Activated CD4-positive, alpha-beta T cell treated with anti-CD3 and anti-CD28 coated beads, Interleukin-2, amount 50 U/mL, for 4 hours (primary cell): ENCODE measurements at places on chromosomes 6 and 20.
A peak's percentile ranks its signal among the peaks of the same experiment; 100 is the strongest.

DNA sequence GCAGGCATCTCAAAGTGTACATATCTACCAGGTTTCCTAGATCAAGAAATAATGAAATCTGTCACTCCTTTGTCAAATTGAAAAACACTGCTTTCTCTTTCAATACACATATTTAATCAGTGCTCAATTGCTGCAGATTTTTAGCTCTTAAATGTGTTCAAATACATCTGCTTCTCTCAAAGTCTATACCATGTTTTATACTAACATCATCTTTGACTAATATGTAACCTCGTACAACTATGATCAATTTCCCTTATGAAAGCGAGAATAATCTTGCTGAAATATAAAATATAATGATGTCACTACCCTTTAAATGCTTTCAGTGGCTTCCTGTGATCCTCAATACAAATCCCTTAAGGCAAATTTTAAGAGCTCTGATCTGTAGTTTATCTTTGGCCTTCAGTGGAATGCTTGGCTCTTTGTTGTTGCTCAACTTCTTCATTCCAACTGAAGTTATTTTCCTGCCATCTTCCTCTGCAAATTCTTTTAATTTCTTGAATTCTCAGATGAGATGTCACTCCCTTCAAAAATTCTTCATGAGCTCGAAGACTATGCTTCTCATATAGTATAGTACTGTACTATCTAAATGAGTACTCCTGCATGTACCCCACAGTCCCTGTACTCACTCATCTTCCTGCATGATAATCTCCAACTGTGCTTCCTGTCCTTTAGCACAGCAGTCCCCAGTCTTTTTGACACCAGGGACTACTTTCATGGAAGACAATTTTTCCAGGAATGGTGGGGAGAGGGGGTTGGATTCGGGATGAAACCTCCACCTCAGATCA, 545.1 kb upstream of the GJE1 start:
- DNase-seq: no peak

DNA sequence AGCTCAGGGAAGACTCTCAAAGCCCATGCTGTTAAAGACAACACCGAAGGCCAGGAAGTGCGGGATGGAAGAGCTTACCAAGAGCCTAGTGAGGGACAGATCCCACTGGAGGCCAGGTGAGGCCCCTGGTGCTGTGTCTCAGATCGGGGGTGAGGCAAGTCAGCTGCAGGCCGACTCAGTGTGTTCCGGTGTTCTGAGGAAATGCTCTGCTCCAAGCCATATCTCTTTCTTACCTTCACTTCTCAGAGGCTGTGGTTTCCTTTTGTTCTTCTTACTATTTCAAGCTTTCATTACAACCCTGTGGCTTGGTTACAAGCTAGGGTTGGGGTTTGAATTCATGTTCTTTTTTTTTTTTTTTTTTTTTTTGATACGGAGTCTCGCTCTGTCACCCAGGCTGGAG, 114.3 kb upstream of the ZFP64 start:
- DNase-seq: peak; percentile 19

GRCh38 chr6:155106456-155107115, 111.5 kb downstream of the TIAM2 start:
- DNase-seq: no peak

DNA sequence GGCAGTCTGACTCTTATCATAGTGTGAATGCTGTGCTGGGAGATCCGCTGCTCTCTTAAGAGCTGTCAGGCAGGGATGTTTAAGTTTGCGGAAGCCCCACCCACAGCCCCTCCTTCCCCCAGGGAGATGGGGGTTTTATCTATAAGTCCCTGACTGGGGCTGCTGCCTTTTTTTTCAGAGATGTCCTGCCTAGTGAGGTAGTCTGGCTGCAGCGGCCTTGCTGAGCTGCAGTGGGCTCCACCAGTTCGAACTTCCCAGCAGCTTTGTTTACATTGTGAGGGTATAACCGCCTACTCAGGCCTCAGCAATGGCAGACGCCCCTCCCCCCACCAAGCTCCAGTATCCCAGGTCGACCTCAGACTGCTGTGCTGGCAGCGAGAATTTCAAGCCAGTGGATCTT, 75.7 kb upstream of the UST start:
- DNase-seq: no peak

DNA sequence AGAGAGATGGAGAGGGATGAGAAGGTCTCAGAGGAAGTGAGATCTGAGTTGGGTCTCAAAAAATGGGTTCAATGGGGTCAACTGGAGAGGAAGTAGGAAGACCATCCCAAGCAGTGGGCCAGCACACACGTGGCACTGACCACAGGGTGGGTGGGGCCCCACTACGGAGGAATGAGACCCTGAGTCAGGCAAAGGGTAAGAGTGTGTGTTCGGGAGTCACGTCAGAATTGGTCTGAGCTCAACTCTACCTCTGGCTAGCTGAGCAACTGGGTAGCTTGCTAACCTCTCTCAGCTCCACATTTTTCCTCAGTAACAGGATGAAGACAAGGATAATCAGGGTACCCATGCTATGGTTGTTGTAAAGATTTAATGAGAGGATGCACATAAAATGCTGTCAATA, 79.0 kb downstream of the TRERF1 start:
- DNase-seq: no peak

- DNase-seq: no peak
These were observed 60.1 kb downstream of the DAAM2 start for GRCh38 chr6:39852324-39852723.

DNA sequence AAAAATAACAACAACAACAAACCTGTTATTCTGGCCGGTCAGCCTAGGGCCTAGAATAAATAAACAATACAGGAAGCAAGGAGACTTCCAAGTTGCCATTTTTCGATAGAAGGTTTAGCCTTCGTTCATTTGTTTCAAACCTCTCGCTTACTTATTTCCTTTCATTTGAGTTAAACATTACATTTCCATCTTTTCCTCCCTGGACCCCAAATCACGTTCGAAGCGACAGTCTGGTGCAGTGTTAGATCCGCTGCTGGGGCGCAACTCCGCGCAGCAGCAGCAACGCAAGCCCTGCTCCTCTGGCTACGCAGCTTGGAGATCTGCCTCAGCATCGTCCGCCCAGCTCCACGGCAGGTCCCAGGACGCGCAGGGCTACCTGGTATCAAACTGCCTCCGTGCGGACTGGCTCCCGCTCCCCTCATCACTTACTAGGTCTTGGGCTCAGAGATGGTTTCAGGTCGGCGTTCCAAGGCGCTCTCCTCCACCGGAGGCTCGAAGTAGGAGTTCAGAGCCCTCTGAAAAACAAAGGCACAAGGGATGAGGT, 530 bp downstream of the TDP2 start:
- DNase-seq: peak; percentile 28

- DNase-seq: no peak
These were observed 56.1 kb downstream of the DCBLD1 start for GRCh38 chr6:117538615-117539014.

DNA sequence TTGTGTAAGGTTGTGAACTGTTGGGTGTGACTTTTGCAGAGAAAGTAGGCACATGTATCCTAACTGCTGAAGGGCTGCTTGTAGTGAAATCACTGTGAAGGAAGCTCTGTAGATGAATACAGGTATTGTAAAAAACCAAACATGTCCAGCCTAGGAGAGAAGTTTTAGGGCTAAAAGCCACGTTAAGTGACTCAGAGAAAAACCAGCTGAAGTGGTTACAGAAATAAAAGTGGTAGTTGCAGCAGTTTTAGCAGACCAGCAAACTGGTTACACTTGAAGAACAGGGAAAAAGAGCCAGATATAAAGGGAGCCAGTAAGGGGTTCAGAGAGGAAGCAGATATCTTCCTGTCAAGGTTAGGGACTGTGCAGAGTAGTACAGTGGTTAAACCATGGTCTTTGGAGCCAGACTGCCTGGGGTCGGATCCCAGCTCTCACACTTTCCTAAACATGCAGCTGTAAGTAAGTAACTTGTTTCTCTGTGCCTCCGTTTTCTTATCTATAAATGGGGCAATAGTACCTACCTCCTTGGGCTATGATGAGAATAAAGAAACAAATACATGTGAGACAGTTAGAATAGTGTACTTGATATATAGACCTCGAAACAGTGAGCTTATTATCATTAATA, 33.8 kb upstream of the RNF8 start:
- DNase-seq: no peak

DNA sequence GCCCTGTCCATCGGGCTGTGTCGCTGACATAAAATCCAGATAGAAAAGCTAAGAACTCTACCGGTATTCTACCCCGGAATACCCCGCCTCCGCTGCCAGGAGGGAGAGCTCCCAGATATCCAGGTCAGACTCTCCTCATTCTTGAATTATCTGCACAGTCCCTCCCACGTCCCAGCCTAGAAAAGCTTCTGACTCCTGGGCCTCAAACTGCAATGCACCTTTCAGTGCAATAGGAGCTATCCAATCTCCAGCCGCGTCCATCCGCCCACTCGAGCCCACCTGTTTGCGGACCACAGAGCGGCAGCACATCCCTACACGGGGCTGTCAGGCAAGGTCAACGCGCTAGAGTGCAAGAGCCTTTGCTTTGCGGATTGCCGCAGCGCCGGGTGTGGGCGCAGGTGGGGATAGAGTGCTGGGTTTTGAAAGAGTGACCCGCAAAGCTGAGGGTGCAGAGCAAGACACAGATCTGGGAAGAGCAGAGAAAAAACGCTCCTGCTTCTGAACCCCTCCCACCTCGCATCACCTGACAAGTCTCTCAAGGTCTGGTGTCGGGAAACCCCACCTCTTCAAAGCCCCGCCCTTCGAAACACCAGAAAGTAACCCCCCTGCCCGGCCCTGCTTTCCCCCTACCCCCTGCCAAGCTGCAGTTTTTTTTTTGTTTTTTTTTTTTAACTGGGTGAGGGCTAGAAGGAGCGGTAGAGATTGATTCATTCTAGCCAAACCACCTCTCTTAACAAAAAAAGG, 1.3 kb downstream of the TAPBP start:
- DNase-seq: peak; percentile 83

DNA sequence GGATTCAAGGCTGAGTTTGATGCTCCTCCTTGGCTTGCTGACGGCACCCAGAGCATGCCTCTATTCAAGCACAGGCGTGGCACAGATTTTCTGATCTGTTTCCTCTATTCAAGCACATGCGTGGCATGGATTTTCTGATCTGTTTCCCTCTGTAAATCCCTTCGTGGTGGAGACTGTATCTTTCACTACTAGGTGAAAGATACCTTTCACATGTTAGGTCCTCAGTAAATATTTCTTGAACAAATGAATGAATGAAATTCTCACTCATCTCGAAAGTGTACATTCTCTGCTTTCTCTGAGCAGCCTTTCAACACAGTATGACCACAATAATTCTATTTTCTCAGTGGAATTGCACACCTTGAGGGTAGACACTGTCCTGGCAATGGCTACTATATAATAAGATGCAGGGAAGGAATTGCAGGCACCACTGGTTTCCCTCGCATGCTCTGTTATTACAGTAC, 72.6 kb upstream of the F13A1 start:
- no peak for DNase-seq

- no peak for DNase-seq
These were observed 98.7 kb upstream of the MLN start for GRCh38 chr6:33902457-33902853.

- DNase-seq: no peak
These were observed 249.3 kb downstream of the TBX18 start for GRCh38 chr6:84515067-84515466.

GRCh38 chr6:121161886-121162285, 172.4 kb downstream of the TBC1D32 start:
- DNase-seq: no peak

DNA sequence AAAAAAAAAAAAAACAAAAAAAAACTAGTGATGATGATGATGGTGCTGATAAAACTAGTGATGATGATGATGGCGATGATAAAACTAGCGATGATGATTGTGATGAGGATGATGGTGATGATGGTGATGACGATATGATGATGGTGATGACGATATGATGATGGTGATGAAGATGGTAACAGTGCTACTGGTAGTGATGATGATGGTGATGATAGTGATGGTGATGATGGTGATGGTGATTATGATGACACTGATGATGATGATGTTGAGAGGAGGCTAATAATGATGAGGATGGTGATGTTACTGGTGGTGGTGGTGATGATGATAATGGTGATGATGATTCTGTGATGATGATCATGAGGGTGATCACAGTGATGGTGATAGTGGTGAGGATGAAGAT, 345.5 kb upstream of the CDH4 start:
- no peak for DNase-seq

- no peak for DNase-seq
These were observed 268.3 kb downstream of the TFAP2C start for GRCh38 chr20:56897318-56897957.

- peak; percentile 40 for DNase-seq
These were observed at the start of gene TOX2 for GRCh38 chr20:43914311-43915210. TOX2 (plus strand) TSS chr20:43914852; CDS start chr20:43914892, 40 bp downstream.

GRCh38 chr6:5667737-5668136, 339.0 kb downstream of the NRN1 start:
- DNase-seq: no peak

DNA sequence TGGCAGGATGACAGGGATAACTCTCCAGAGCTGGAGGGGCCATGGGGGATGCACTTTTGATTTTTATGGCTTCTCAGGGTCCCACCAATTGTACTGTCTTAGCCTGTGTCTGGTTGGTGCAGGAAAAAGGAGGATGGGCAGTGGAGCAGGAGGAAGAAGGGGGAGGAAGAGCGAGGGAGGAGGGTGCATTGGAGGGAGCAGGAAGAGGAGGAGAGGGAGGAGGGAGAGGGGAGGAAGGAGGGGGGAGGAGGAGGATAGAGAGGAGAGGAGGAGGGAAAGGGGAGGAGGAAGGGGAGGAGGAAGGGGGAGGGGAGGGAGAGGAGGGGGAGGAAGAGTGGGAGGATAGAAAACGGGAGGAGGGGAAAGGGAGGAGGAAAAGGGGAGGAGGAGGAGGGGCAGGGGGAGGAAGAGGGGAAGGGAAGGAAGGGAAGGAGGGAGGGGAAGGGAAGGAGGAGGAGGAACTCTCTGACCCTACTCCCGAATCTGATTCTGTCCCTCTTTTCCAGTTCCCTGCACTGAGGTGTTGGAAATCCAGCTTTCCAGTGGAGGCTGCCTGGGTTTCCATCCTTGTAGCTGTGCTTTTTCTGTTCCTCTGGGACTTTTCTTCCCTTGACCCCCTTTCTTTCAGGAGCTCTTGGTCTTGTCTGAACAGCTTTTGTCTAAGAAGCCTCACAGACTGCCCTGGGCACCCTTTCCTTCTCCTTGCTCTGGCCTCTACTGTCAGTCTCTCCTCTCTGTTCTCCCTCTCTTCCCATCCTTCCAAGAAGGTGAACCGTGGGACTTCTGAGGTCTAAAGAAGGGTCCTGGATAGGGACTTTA, 149.4 kb downstream of the DHX35 start:
- no peak for DNase-seq

DNA sequence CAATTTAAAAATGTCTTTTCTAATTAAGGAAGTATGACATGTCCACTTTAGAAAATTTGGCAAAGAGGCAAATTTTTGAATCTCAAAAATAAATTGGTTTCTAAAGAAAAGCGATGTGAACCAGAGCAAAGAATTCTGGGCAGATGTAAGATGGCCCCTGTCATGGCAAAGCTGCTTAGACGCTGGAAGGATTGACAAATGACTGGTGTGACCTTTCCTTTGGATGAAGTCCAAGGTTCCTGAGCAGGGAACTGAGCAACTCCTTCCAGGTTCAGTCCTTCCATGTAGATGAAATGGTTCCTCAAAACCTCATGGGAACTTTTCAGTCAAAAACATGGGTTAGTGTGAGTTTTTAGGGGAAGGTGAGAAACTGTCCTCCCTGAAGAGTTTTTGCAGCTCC, 25.1 kb downstream of the BRPF3 start:
- no peak for DNase-seq
